H1 (cell line): ENCODE measurements at places on chromosomes 11 and 22.

GRCh38 chr11:127000981-127001380 lies 411 bp upstream of the KIRREL3 start:
- DNase-seq: no peak

GRCh38 chr22:48834404-48834803 lies 993.3 kb downstream of the BRD1 start:
- DNase-seq: no peak

DNA sequence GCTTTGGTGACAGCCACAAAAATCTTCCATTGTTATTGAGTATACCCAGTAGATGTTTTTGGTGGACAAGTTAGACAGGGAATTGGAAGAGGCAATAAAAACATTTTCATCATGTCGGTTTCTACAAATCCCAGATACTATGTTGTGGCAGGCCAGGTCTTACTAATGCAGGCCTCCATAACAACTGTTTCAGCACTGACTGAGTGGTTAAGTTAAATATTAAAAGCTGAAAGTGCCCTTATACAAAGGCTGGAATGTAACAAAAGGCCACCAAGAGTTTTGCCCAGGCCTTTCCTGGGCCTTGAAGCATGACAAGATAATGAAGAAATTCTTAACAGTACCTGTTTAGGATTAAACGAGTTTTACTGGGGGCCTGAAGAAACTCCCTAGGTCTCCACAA lies 29.3 kb downstream of the DMC1 start:
- DNase-seq: no peak

- DNase-seq: no peak
These were observed 29.3 kb downstream of the PHLDB1 start for GRCh38 chr11:118636569-118637290.

DNA sequence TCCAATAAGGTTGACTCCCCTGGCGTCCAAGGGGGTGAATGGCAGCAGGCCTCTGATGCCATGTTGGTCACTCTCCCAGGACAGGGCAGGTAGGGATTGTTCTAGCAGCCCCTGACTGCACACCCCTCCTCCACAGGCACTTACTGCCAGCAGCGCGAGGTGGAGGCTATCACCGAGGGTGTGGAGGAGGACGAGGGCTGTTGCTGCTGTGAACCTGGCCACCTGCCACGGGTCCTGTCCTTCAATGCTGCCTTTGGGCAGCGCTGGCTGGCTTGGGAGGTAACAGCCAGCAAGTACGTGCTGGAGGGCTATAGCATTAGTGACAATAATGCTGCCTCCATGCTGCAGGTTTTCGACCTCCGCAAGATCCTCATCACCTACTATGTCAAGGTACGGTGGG lies 7.7 kb upstream of the SIPA1 start:
- no peak for DNase-seq
